ENCODE measurements at places on chromosomes 3 and 15.

- peak; percentile 3 for DNase-seq
These were observed 25.6 kb upstream of the GOLGA6L2 start for GRCh38 chr15:23472678-23473077.

GRCh38 chr15:64001148-64001547, 45.1 kb downstream of the DAPK2 start:
- DNase-seq: no peak

GRCh38 chr3:105293441-105293840, 73.3 kb upstream of the ALCAM start:
- DNase-seq: no peak

DNA sequence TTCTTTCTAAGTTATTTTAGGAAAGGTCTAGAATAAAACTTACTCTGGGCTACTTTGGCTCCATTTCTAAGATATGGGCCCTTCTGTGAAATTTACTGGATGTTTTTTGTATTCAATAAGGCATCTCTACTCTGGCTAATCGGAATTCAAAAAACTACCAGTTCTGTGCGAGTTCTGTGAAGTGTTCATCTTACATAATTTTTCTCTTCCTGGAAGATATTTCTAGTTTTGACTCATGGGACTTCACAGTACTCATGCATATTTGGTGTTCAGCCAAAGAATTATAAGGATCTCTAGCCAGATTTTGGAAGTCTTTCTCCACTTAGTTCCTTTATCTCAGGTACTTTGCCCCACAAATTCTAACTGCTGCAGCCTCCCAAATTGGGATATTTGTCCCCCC, 46.4 kb upstream of the MBNL1 start:
- DNase-seq: no peak

DNA sequence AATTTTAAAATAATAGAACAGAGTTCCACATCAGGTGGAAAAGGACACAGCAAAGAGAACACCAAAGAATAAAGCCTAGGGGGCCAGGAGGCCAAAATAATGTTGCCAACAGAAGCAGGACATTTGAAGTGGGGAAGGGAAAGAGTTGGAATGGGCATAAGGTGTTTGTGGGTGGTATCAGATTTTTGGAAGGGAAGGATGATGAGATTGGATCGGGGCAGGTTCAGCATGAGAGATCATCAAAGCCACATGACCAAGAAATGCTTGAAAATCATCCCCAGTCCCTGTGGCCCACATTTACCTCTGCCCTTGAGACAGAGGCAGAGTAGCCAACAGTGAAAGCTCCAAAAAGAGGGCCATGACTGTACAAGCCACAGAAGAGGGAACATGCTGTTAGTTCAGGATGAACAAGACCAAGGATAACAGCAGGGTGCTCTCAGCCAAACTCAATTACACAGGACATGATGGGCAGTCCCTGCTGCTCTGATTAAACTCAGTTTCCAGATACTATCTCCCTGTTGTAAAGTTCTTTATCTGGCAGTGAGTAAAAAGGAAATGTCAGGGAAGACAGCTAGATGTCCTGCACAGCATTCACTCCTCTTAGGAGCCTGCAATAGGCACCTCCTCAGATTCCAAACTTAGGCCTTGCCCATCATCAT, 32.5 kb downstream of the RAB27A start:
- no peak for DNase-seq
